PC-9 (cell line): ENCODE measurements at places on chromosomes 7 and 10. TPM values are rescaled to one million over a fixed set of nuclear protein-coding genes. Genes with fewer than 3 reads are reported as not detected.

GRCh38 chr7:22833957-22834356 lies 11.3 kb upstream of the TOMM7 start:
- no peak overlapping the region for H3K27ac ChIP-seq
- H3K4me3 ChIP-seq, result no peak overlapping the region
- no peaks in the 10 kb centered on the region for H3K27me3 ChIP-seq
- no peaks in the 10 kb centered on the region for H3K36me3 ChIP-seq
- DNase-seq, result no peak
- H3K4me1 ChIP-seq, result no peaks in the 10 kb centered on the region

Gene TBX20
- 1.1 and 1.7 TPM in 2 replicates for total RNA-seq

DNA sequence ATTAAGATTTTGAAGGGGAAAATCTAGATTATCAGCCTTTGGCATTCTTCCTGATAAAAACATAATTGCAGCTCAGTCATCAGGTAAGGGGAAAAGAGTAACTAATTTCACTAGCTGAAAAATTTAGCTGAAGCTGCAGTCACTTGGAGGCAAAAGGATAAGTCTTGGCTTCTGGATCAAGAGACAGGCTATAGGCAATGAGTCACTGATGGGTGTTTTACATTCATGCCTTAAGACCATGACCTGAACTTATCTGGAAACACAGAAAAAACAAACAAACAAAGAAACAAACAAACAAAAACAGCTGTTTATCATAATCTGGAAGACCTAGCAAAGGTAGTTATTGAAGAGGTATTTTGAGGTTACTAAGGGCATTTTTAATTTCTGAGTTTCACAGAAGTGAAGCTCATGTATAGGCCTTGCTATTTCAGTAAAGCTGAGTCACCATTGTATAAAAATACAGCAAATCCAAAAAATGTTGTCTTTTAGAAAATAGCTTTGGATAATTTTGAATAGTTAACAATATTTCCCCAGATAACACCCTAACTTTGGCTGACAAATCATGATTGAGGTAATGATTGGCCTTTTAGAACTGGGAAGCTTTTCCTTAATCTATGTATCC lies 40.3 kb downstream of the ZNF22 start:
- no peak for DNase-seq
- no peaks in the 10 kb centered on the region for H3K4me1 ChIP-seq
- H3K27me3 ChIP-seq, result no peaks in the 10 kb centered on the region

DNA sequence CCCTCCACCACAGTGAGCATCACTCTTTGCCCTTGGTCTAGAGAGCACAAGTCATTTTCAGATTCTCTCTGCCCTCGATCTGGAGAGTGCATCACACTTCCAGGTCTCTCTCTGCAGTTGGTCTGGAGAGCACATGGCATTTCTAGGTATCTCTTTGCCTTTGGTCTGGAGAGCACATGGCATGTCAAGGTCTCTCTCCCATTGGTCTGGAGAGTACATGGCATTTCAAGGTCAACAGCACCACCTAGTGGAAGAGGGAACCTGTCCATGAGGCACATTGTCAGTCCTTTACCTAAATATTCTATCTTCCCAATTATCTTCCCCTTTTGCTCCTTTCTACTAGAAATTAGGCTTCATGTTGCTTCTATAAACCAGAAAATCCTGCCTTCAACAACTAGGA lies 1139.4 kb downstream of the XPNPEP1 start:
- no peaks in the 10 kb centered on the region for H3K36me3 ChIP-seq
- H3K27ac ChIP-seq, result no peak overlapping the region
- H3K4me3 ChIP-seq, result no peak overlapping the region
- DNase-seq, result peak; percentile 0
- H3K4me1 ChIP-seq, result no peaks in the 10 kb centered on the region
- no peaks in the 10 kb centered on the region for H3K27me3 ChIP-seq

- H3K4me1 ChIP-seq, result peaks cover 18% of the 10 kb centered on the region
- H3K27me3 ChIP-seq, result no peaks in the 10 kb centered on the region
- H3K27ac ChIP-seq, result no peak overlapping the region
- H3K4me3 ChIP-seq, result no peak overlapping the region
Observed at GRCh38 chr10:93656155-93656554, 43.8 kb downstream of the PDE6C start.

Gene CLEC2L
- total RNA-seq, result not detected in 2 replicates

Gene ABCC2
- total RNA-seq, result 132 and 174 TPM in 2 replicates

GRCh38 chr7:105599551-105599950 lies 18.3 kb upstream of the EFCAB10 start:
- H3K4me1 ChIP-seq, result no peaks in the 10 kb centered on the region
- H3K4me3 ChIP-seq, result no peak overlapping the region
- no peaks in the 10 kb centered on the region for H3K36me3 ChIP-seq
- DNase-seq, result no peak
- H3K27me3 ChIP-seq, result no peaks in the 10 kb centered on the region

Gene GRID1
- not detected in 2 replicates for total RNA-seq

GRCh38 chr7:98107313-98107721 lies 655 bp downstream of the LMTK2 start:
- peak overlapping the region; percentile 54 for H3K27ac ChIP-seq
- peaks cover 40% of the 10 kb centered on the region for H3K4me1 ChIP-seq
- H3K36me3 ChIP-seq, result no peaks in the 10 kb centered on the region; the same call in 1 of the 2 replicates
- H3K27me3 ChIP-seq, result no peaks in the 10 kb centered on the region
- no peak for DNase-seq
- H3K4me3 ChIP-seq, result peak overlapping the region; percentile 76

DNA sequence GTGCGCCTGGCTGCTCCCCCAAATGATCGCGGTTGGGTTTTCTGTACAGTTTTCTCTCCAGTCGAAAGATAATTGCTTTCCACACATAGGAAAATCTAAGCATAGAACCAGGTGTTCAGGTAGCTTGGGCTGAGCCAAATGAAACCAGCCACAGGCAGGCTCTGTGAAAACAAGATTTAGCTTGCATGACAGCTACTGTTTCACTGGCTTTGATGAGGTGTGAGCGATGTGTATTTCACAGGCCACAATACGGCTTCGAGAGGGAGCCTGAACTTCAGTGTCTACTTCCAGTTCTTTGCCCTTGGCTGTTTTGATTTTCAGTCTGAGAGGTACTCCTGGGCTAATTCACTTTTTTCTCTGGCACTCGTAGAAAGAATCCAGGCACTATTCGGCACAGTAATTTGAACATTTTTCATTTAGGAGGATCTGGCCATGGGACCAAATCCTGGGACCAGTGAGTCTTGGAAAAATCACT lies 110.5 kb downstream of the JCAD start:
- no peak for DNase-seq
- no peaks in the 10 kb centered on the region for H3K27me3 ChIP-seq
- H3K27ac ChIP-seq, result peak overlapping the region; percentile 91
- no peak overlapping the region for H3K4me3 ChIP-seq

DNA sequence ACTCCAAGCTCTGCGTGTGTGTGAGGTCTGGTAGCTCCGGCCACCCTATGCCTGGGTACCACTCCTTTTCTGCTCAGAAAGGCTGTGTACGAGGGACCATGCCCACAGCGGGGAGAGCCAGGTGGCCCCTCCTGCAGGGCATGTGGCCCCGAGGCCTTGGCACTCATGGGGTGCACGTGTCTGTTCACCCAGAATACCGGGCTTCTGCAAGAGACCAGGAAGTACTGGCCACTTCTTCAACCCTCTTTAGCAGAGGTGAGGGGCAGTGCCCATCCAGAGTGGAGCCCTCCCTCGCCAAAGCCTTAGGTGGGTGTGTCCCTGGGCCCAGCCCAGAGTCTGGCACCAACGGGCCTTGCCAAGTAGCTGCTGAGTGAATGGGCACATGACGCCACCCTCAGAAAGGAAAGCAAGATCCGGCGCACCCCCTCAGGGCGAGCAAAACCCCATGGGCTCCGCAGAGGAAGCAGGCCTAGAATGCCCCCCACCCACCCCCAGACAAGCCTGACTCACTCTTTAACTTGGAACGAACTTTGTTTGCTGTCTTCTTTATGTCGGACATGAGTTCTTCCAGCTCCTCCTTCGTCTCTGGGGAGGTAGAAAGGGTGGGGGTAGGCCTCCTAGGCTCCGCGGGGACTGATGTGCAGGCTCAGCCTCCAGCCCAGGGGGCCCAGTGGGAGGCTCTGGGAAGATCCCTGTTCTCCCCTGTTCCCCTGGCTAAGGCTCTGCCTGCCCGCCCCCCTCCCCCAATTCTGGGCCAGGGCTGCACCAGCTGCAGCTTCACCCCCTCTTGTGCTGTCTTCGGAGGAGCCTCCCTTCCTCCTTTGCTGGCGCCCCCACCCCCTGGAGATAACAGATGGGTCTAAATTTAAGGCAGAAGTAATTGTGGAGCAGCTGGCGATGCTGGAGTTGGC lies 14.6 kb downstream of the STX1A start:
- no peaks in the 10 kb centered on the region for H3K27me3 ChIP-seq
- peak overlapping the region; percentile 85 for H3K27ac ChIP-seq
- no peak overlapping the region for H3K4me3 ChIP-seq
- peaks cover 27% of the 10 kb centered on the region; the same call in 1 of the 2 replicates for H3K36me3 ChIP-seq

GRCh38 chr10:21355591-21356011 lies 169.9 kb downstream of the SKIDA1 start:
- peak; percentile 23 for DNase-seq
- H3K36me3 ChIP-seq, result no peaks in the 10 kb centered on the region
- H3K4me3 ChIP-seq, result no peak overlapping the region
- no peaks in the 10 kb centered on the region for H3K27me3 ChIP-seq
- peak overlapping the region; percentile 69 for H3K27ac ChIP-seq
- H3K4me1 ChIP-seq, result peaks cover 37% of the 10 kb centered on the region

DNA sequence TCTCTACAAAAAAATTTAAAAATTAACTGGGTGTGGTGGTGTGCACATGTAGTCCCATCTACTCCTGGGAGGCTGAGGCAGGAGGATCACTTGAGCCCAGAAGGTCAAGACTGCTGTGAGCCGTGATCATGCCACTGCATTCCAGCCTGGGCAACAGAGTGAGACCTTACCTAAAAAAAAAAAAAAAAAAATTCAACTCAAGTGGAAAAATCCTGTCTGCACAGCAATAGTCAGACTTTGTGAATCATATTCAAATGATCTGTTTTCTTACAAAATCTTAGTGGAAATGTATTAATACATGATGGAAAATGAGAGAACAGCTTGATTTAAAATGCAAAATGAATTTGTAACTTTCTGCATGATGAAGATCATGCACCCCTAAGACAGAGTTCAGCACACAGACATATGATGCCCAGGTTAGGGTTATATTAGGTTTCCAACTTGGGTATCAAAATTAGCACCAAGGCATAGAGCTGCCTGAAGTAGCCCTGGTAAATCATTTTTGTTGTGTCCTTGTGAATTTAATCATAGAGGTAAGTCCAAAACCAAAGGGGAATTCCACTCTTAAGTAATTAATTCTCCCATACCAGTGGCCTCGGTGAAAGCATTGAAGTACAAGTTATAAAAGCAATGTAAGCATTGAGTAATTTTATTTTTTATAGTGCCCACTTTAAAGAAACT lies 93.8 kb downstream of the ADD3 start:
- DNase-seq, result no peak
- H3K4me1 ChIP-seq, result no peaks in the 10 kb centered on the region
- H3K36me3 ChIP-seq, result no peaks in the 10 kb centered on the region
- no peaks in the 10 kb centered on the region for H3K27me3 ChIP-seq

GRCh38 chr7:6385909-6386560 lies 61.7 kb downstream of the DAGLB start:
- H3K36me3 ChIP-seq, result peaks cover 28% of the 10 kb centered on the region
- peaks cover 92% of the 10 kb centered on the region for H3K4me1 ChIP-seq
- no peaks in the 10 kb centered on the region for H3K27me3 ChIP-seq
- peak; percentile 46 for DNase-seq

Gene GRM8
- not detected in 2 replicates for total RNA-seq

Gene PIP
- total RNA-seq, result not detected in 2 replicates

- H3K27me3 ChIP-seq, result peaks cover 82% of the 10 kb centered on the region
- no peak overlapping the region for H3K4me3 ChIP-seq
- H3K27ac ChIP-seq, result no peak overlapping the region
- DNase-seq, result no peak
- H3K4me1 ChIP-seq, result no peaks in the 10 kb centered on the region
- no peaks in the 10 kb centered on the region for H3K36me3 ChIP-seq
Observed at GRCh38 chr10:48695636-48696534, 11.2 kb downstream of the WDFY4 start.

DNA sequence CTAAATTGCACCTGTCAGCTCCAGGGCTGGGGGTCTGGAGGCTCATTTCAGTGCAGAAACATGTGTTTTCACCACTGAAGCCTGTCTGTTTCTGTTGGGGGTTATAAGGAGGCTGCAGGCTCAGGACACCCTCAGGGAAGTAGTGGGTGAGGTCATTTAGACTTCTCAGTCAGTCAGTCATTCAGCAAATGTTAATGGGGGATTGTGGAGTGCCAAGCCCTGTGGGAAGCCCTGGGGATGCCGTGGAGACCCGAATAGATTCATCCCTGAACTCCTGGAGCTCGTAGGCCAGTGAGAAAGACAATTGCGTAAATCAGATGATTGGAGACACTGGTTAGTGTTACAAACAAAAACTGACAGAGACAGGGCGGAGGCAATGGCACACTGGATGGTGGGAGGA lies 19.2 kb downstream of the LHPP start:
- no peak for DNase-seq
- H3K36me3 ChIP-seq, result no peaks in the 10 kb centered on the region
- H3K27me3 ChIP-seq, result no peaks in the 10 kb centered on the region
- no peak overlapping the region for H3K27ac ChIP-seq

Gene ACHE
- total RNA-seq, result 0.28 and 0.35 TPM in 2 replicates

DNA sequence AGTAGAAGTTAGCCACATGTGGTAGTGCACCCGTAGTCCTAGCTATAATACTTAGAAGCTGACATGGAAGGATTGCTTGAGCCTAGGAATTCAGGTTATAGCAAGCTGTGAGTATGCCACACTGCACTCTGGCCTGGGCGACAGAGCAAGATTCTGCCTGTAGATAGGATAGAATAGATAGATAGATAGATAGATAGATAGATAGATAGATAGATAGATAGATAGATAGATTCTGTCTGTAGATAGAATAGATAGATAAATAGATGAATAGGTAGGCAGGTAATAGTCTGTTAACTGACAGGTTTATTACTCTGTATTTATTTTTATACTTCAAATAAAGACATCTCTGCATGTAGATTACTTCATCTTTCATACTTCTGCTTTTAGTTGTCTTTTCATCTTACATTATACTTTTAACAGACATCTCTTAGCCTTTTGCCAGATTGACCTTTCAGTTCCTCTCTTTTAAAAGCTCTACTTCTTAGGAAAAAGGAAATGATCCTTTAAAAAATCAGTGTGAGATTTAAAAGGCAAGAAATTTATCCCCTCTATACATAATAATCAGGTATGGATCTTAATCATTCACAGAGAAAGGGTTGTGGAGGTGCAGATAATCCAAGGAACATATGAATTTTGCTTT lies 31.8 kb downstream of the CCAR1 start:
- H3K27me3 ChIP-seq, result no peaks in the 10 kb centered on the region
- H3K27ac ChIP-seq, result no peak overlapping the region
- H3K4me1 ChIP-seq, result no peaks in the 10 kb centered on the region
- H3K36me3 ChIP-seq, result peaks cover 77% of the 10 kb centered on the region
- H3K4me3 ChIP-seq, result no peak overlapping the region

DNA sequence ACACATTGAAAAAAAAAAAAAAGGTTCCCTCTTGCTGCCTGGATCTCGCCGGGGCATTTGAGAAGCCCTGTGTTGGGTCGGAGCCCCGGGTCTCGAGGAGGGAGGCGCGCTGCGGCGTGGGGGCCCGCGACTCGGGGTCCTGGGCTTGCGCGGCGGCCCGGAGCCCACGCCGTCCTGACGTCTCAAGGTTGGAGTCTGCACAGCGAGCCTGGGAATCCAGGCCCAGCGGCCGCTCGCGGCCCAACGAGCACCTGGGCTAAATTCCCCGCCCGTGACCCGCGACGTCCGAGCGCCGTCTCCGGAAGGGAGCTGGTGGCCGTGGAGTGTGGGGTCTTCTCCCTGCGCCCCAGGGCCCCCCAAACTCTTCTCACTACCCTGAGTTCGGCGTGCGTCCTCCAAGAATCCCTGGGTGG lies 1.4 kb upstream of the CTBP2 start:
- H3K36me3 ChIP-seq, result no peaks in the 10 kb centered on the region
- peak overlapping the region; percentile 95 for H3K27ac ChIP-seq
- peaks cover 18% of the 10 kb centered on the region for H3K4me1 ChIP-seq

- no peak overlapping the region for H3K27ac ChIP-seq
- no peaks in the 10 kb centered on the region for H3K36me3 ChIP-seq
- no peaks in the 10 kb centered on the region for H3K27me3 ChIP-seq
- H3K4me3 ChIP-seq, result no peak overlapping the region
- no peaks in the 10 kb centered on the region for H3K4me1 ChIP-seq
- DNase-seq, result no peak
Observed at GRCh38 chr7:8809320-8809719, 375.9 kb downstream of the NXPH1 start.
